ENCODE measurements at places on chromosomes 3 and 15. TPM values are rescaled to one million over a fixed set of nuclear protein-coding genes. Genes with fewer than 3 reads are reported as not detected.

UCN2 gene
- total RNA-seq = 0.29 TPM

AADACL2 gene
- not detected for total RNA-seq

ENTPD3 gene
- total RNA-seq = 0.36 TPM

RARRES1 gene
- total RNA-seq = 19.5 TPM

FBXL22 gene
- 0.59 TPM for total RNA-seq

MYH15 gene
- total RNA-seq = 0.36 TPM

TMOD2 gene
- total RNA-seq = 9.8 TPM

SPSB4 gene
- total RNA-seq = not detected

DNA sequence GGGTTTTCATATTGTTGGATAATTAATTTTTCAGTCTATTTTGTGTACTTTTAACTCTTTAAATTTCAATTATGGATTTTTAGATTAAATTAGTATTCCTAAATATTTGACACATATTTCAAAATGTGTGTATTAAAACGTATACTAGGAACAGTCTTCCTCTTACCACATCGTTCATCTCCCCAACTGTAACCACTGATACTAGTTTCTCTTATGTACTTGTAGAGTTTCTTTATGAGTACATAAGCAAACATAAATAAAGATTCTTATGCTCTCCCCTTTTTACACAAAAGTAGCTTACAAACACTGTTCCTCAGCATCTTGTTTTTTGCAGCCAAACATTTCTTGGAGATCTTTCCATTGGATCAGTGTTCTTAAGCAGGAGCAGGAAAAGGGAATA is 45.9 kb downstream of the CMSS1 start:
- no peak for DNase-seq
- H3K4me1 ChIP-seq = peaks cover 77% of the 10 kb centered on the region
- peak overlapping the region; percentile 89 for H3K27ac ChIP-seq
- H3K4me3 ChIP-seq = no peak overlapping the region
- peaks cover 39% of the 10 kb centered on the region for H3K36me3 ChIP-seq
- no peaks in the 10 kb centered on the region for H3K27me3 ChIP-seq

DNA sequence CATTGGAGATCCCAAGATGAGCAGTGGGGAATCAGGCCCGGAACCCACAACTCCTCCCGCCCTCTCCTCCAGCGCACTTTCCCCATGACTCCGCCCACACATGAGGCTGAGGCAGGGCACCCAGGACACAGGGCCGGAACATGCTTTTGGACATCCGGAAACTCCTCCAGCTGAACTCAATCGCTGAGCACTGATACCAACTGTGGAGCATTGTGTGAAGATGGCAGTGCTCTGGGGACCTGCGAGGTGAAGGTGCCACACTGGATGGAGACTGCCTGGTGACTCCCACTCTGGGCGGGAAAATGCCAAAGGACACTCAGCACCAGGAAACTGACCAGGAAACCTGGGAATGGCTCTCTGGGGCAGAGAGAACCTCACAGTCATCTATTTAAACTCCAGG is 189.1 kb downstream of the FAM43A start:
- DNase-seq = no peak
- H3K36me3 ChIP-seq = no peaks in the 10 kb centered on the region
- H3K27me3 ChIP-seq = peaks cover 8% of the 10 kb centered on the region

DNA sequence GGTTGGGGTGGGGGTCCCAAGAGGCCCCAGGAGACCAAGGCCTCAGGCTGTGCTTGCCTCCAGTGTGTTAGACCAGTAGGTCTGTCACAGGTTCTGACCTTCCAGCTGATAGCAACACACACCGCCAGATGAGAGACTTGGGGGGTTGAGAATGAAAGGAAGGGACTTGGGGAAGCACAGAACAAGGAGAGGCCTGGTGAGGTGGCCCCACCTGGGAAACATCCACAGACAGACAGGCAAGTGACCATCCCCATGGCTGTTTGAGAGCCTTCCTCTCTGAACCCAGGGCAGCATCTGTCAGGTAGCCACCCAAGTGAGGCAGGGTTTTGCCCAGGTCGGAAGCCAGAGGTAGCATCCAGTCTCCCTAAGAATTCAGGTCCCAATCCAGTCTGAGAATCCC is 35.0 kb upstream of the VPS8 start:
- H3K27ac ChIP-seq = no peak overlapping the region
- no peaks in the 10 kb centered on the region for H3K27me3 ChIP-seq
- peaks cover 21% of the 10 kb centered on the region for H3K4me1 ChIP-seq
- peak; percentile 56 for DNase-seq
- no peak overlapping the region for H3K4me3 ChIP-seq
- no peaks in the 10 kb centered on the region for H3K36me3 ChIP-seq

DNA sequence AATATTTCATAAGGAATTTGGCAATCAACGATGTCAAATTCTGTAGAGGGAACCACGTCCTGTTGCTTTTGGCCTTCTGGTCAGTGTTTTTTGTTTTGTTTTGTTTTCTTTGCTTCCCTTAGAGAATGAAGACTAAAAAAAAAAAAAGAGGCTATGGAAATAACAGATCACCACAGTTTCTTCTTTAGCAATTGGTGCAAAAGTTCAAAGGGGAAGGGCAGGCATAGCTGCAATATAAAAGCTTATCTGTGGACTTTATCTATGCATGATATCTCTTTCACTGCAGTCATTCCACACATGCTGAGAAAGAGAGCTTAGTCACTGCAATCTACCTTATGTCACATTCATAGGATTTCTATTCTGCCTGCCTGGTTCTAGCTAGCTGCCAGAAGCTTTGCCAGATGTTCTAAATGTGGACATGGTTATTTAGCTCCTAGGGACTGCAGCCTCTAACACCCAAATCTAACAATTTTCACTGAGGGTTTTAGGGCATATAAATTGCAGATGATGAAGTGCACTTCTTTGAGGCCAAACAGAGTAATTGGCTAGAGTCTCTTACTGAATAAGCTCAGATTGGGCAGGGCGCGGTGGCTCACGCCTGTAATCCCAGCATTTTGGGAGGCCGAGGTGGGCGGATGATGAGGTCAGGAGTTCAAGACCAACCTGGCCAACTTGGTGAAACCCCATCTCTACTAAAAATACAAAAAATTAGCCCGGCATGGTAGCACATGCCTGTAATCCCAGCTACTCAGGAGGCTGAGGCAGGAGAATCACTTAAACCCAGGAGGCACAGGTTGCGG is 637.2 kb downstream of the NTRK3 start:
- peaks cover 14% of the 10 kb centered on the region for H3K4me1 ChIP-seq
- H3K4me3 ChIP-seq = no peak overlapping the region
- no peak for DNase-seq
- H3K27me3 ChIP-seq = no peaks in the 10 kb centered on the region
- no peaks in the 10 kb centered on the region for H3K36me3 ChIP-seq
- H3K27ac ChIP-seq = peak overlapping the region; percentile 94

GRCh38 chr3:166809520-166809919 is 570.6 kb downstream of the ZBBX start:
- no peaks in the 10 kb centered on the region for H3K27me3 ChIP-seq
- no peaks in the 10 kb centered on the region for H3K4me1 ChIP-seq
- H3K36me3 ChIP-seq = no peaks in the 10 kb centered on the region

GRCh38 chr3:134743006-134743405 is 52.1 kb upstream of the EPHB1 start:
- no peaks in the 10 kb centered on the region for H3K4me1 ChIP-seq
- no peaks in the 10 kb centered on the region for H3K36me3 ChIP-seq
- H3K4me3 ChIP-seq = no peak overlapping the region
- no peaks in the 10 kb centered on the region for H3K27me3 ChIP-seq

DNA sequence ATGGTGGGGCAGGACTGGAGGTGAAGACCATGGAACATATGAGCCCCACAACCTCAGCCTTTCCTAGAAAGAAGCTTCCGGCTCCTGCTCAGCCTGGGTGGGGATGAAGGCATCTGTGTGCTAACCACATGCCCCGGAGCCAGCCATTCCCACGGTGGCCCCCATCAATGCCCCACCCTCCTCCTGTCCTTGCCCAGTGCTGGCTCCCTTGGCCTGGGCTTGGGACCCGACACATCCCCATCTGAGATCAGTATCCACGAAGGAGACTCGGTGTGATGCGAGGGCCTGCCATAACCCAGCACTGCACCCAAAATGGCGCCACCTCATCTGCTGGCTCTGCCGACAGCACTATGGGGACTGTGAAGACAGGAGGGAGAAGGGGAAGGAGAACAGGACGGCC is 16.5 kb upstream of the PLXND1 start:
- H3K36me3 ChIP-seq = no peaks in the 10 kb centered on the region
- H3K27ac ChIP-seq = no peak overlapping the region
- peak; percentile 49 for DNase-seq
- peaks cover 30% of the 10 kb centered on the region for H3K4me1 ChIP-seq
- no peaks in the 10 kb centered on the region for H3K27me3 ChIP-seq
- H3K4me3 ChIP-seq = no peak overlapping the region

DNA sequence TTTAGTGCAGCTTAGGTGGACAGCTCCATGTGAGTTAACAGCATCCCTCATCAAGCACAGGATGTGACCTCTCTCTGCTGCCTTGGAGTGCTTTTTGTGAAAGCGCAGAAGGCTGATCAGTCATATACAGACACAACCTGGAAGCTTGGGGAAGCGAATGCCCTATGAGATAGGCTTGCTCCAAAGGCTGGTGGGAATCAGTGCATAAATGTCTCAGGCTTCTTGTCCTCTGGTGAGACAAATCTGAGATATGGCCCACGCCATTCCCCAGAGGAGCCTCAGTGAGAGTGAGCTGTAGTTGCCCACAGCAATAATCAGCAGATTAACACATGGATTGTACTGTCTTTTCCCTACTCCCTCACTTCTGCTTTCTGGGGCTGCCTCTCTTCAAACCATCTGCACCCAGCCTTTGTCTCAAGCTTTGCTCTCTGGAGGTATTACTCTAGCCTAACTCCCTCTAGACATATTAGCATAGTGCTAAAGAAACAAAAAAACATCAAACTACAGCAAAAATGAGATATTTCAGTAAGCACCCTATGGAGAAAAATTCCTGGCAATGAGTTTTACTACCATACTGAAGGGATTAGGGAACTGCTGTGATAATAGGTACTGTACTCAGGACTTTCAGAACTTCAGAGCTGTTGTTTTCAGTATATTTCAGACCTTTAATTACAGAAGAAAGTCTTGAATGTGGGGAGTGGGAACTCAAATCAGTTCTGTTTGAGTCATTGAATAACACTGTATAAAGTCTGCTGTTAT is 113.7 kb downstream of the OXSM start:
- no peak overlapping the region for H3K4me3 ChIP-seq
- no peaks in the 10 kb centered on the region for H3K27me3 ChIP-seq
- no peak for DNase-seq
- H3K4me1 ChIP-seq = no peaks in the 10 kb centered on the region
- no peak overlapping the region for H3K27ac ChIP-seq
- no peaks in the 10 kb centered on the region for H3K36me3 ChIP-seq

DNA sequence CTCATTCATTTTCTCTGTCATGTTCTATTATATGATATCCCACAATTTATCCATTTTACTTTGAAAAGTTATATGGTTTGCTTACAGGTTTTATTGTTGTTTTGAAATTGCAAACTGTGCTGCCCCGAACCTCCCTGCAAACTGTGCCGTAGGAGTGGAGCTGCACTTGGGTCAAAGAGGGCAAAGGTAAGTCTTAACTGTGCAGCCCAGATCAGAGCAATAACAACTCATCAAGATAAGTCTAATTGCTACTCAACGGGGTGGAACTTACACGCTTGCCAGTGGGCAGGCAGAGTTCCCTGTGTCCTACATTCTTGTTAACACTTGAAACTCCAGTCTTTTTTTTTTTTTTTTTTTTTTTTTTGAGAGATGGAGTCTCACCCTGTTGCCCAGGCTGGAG is 33.2 kb downstream of the ZDHHC19 start:
- no peak overlapping the region for H3K27ac ChIP-seq
- peaks cover 10% of the 10 kb centered on the region for H3K4me1 ChIP-seq
- H3K36me3 ChIP-seq = no peaks in the 10 kb centered on the region
- no peak for DNase-seq
- no peak overlapping the region for H3K4me3 ChIP-seq
- H3K27me3 ChIP-seq = no peaks in the 10 kb centered on the region

- no peak overlapping the region for H3K4me3 ChIP-seq
- peaks cover 25% of the 10 kb centered on the region for H3K27me3 ChIP-seq
- H3K36me3 ChIP-seq = no peaks in the 10 kb centered on the region
- H3K4me1 ChIP-seq = peaks cover 4% of the 10 kb centered on the region
- H3K27ac ChIP-seq = no peak overlapping the region
- peak; percentile 81 for DNase-seq
Observed at GRCh38 chr15:70569091-70569713, 194.2 kb downstream of the UACA start.

- no peaks in the 10 kb centered on the region for H3K36me3 ChIP-seq
- H3K4me1 ChIP-seq = peaks cover 11% of the 10 kb centered on the region
- H3K27ac ChIP-seq = peak overlapping the region; percentile 58
- H3K4me3 ChIP-seq = peak overlapping the region; percentile 86
Observed at GRCh38 chr3:195441476-195441991, 1.3 kb downstream of the ACAP2 start.

- H3K36me3 ChIP-seq = peaks cover 5% of the 10 kb centered on the region
- no peak overlapping the region for H3K4me3 ChIP-seq
- H3K4me1 ChIP-seq = no peaks in the 10 kb centered on the region
- no peak overlapping the region for H3K27ac ChIP-seq
- H3K27me3 ChIP-seq = no peaks in the 10 kb centered on the region
Observed at GRCh38 chr3:183871541-183871940, 13.1 kb downstream of the PARL start.

DNA sequence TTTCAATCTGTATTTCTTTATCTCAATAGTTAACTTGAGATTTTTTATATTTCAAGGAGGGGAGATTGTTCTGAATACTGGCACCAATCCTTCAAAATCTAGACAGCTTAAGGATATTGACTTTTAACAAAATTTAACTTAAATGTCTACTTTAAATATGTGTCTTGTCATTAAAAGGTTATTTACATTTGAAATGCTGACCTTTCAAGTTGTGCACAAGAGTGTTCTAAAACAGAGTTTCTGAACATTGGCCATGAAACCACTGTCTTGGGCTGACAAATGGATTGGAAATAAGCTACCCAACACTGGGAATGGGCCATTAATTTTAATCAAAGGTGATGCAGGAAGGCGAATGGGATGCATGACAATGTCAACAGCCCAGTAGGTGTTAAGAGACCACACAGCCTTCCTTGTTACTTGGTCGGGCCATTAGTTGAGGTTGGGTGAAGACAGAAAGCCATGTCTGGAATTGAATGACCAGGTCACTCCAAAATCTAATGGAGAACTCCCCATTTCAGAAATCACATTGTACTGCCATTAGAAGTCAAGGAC is 128.5 kb downstream of the CDIN1 start:
- H3K4me1 ChIP-seq = no peaks in the 10 kb centered on the region
- H3K36me3 ChIP-seq = no peaks in the 10 kb centered on the region
- no peaks in the 10 kb centered on the region for H3K27me3 ChIP-seq
- H3K4me3 ChIP-seq = no peak overlapping the region

- no peak overlapping the region for H3K4me3 ChIP-seq
- no peak for DNase-seq
- no peaks in the 10 kb centered on the region for H3K27me3 ChIP-seq
- peaks cover 22% of the 10 kb centered on the region for H3K4me1 ChIP-seq
- no peaks in the 10 kb centered on the region for H3K36me3 ChIP-seq
Observed at GRCh38 chr3:150256318-150256717, 151.8 kb upstream of the TSC22D2 start.
